ENCODE measurements at places on chromosomes 11 and 22.

DNA sequence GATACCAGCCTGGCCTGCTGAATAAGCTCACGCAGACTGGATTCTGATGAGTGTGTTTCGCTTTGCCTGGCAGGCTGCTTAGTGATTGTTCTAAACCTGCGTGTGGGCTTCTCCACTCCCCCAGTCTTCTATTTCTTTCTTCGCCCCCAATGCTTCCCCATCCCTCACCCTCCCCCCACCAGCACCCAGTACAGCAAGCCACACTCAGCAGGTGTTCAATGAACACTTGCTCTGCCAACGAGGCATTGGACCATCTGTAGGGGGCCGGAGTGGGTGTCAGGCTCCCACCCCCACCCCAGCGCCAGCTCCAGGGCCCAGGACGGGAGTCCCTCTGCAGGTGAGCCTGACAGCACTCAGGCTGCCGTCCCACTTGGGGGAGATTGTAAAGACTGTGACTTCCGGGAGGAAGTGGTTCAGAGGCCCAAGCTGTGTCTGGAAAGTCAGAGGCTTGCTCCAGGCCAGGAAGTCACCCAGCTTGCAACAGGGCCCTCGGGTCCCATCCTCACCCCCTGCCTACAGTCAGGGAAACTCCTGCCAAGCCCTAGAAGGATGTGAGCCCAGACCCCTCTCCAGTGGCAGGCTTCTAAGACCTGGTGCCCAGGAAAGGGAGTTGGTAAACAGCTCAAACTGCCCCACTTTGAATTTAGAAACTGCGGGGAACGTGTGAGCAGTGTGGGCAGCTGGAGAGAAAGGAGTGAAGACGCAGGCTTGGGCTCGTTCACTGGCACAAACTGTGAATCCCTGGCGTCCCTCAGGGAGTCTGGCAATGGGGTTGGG is 66.3 kb upstream of the PRDM11 start:
- DNase-seq: no peak

DNA sequence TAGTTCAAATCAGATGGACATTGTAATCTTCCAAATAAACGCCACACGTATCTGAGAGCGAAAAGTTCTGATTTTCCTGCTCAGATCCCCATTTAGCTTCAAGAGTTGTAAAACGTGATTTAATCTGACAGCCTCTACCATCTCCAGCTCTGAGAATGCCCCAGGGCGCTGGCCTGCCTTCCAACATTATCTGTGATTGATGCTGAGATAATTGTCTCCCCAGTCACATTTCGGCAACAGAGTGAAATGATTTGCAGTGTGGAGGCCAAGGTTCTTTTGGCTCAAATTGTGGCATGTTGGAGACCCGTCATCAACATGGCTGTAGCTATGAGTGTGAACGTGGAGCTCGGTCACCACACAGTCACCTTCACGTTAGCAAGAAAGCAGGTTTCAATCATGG is 283.4 kb downstream of the BRD1 start:
- no peak for DNase-seq

DNA sequence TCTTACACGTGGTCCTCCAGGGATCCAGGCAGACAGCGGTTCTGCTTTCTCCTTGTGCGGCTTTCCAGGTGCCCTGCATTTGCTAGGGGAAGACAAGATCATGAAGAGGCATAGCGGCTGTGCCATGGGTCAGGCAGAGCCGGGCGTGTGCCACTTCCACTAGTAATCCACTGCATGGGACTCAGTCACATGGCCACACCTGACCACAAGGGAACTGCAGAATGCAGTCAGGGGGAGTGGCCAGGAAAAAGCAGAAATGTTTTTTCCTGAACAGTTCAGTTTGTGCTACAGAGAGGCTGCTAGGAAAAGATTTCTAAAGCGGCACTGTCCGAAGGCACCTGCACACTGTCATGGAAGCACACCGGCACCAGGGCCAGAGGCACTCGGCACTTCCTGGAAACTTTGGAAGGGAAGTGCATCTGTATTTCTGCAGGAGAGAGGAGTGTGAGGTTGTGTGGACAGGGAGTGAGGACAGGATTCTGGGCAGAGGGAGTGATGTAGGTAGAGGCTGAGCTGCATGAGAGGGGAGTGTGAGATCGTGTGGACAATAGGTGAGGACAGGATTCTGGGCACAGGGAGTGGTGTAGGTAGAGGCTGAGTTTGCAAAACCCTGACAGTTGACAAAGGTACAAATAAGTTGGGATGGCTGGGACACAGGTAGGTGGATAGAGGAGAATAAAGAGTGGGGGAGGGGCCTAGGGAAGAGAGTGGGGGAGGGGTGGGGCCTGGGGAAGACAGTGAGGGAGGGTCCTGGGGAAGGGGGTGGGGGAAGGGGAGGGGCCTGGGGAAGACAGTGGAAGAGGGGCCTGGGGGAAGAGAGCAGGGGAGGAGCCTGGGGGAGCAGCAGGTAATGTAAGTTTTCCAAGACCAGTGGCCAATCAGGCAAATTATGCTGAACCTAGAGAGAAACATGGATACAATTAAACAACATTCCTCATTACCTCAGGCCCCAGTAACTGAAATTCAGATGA is 1436.3 kb downstream of the TBC1D22A start:
- no peak for DNase-seq

GRCh38 chr11:2369320-2369719 is 7.8 kb upstream of the CD81 start:
- no peak for DNase-seq
